ENCODE measurements at places on chromosomes 4 and X.
A peak's percentile ranks its signal among the peaks of the same experiment; 100 is the strongest.

DNA sequence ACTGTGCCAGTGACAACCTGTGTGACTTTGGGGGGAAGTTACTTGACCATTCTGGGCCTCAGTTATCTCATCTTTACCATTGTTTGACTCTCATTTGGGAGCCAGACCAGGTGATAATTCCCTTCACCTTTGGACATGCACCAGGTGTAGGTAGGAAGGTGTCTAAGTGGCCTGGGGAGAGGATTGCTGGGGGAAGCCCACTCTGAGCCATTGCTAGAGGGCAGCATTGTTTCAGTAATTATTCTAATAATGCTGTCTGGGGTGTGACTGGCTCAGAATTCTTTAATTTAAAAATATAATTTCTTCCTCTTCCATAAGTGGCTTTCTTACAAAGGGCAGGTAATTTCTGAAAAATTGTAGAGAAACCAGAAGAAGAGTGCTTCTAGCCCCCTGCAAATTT, 104.3 kb downstream of the RTL9 start:
- peak; percentile 3 for DNase-seq

- DNase-seq = no peak
These were observed 80.4 kb downstream of the WFS1 start for GRCh38 chr4:6349896-6350603.

- no peak for DNase-seq
These were observed 11.5 kb downstream of the ZFYVE28 start for GRCh38 chr4:2406920-2407319.

GRCh38 chrX:56729152-56729850, at the start of gene NBDY:
Gene NBDY, plus strand, starts transcription at chrX:56729243. Its CDS starts 111 bp downstream, at chrX:56729354.
- peak; percentile 79 for DNase-seq

DNA sequence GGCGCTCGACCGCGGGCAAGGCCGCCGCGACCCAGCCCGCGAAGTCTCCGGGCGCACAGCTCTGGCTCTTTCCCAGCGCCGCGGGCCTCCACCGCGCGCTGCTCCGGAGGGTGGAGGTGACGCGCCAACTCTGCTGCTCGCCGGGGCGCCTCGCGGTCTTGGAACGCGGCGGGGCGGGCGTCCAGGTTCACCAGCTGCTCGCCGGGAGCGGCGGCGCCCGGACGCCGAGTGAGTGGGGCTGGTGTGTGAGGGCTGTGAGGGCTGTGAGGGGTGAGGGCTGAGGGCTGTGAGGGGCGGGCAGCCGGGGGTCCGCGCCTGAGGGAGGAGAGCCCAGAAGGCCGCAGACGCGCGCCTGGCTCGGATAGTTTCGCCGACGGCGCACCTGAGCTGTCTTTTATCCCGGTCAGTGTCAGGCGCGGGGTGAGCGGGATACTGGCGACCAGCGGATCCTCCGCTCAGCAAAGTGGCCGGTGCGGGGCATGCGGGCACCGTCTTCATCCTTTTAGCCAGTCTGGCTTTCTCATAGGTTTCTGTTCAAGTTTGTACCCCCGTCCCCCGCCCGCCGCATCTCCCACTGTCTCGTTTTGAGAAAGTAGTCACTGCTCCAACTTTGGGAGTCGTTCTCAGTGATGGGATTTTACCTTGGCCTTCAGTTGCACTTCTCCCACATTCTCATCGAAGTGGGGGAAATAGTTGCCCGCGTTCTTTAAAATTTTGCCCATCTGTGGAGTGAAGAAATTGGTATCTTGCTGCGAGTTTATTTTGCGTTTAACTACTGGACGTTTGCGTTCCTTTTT, 586 bp downstream of the HERC5 start:
- DNase-seq = peak; percentile 56

- DNase-seq = no peak
These were observed 1368.2 kb downstream of the STIM2 start for GRCh38 chr4:28228561-28229491.

DNA sequence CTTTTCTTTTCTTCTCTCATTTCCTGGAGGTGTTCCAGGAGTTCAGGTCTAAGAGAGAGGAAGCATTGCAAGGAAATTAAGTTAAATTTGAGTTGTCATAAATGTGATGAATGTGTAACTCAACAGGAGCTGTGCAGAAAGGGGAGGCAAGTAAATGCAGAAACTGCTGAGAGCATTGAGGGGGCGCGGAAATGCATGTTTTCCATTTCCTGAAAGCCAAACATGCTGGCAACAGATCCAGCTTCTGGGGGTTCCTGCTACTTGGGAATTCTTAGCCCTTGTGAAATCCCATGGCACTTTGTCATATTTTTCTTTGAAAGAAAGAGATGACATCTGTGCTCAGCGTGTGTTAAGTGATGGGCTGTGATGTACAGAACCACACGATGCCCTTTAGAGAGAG, 33.8 kb upstream of the NAP1L5 start:
- no peak for DNase-seq

GRCh38 chr4:188042191-188042590, 46.6 kb downstream of the ZFP42 start:
- no peak for DNase-seq

GRCh38 chr4:30295652-30296051, 424.5 kb upstream of the PCDH7 start:
- no peak for DNase-seq

GRCh38 chr4:52750819-52751486, at the start of gene ERVMER34-1:
Gene ERVMER34-1, minus strand, starts transcription at chr4:52751425. Its CDS starts 5,905 bp downstream, at chr4:52745520.
- peak; percentile 27 for DNase-seq

- DNase-seq = no peak
These were observed 468.7 kb downstream of the ANKRD50 start for GRCh38 chr4:124243671-124244366.

DNA sequence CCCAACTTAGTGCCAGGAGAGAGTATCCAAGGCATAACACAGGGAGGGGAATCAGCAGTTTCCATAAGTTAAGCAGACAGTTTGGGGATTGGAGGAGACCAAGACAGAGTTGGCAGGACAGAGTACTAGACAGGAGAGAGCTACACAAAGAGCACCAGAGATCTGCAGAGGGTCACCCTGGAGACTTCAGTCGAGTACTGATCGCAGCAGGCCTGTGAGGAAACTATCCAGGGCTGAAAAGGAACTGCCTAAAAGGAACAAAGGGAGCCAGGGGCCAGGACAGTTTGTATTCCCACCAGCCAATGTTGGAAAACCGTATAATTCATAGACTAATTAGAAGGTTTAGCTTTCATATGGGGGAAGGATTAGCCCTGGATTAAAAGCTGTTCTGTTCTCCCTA, 80.6 kb upstream of the ENPP6 start:
- no peak for DNase-seq

DNA sequence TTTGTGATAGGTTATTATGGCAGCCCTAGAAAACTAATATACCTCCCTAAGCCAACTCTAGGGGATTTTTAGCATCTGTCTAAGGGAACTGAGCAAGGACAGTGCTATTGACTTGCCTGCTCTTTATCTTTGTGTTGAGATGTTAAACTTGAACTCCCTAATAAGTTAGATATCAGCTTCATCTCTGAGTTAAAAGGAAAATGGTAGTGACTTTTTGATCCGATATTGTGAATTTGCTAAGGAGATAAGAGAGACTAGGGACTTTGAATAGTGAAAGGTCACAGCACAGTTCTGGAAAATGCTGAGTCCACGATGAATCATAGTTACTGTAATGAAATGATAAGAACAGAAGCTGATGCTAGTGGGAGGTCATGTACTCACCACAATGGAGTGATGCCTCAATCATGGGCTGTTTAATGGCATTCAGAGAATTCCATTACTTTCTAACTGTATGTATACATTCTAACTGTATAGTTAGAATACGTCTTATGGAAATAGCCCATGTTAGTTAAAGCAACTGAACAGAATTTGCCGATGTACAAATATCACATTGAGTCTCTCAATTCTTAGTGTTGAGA, 147.2 kb downstream of the GLRA3 start:
- DNase-seq = peak; percentile 76

- DNase-seq = no peak
These were observed 154.1 kb upstream of the PJA1 start for GRCh38 chrX:69319376-69319775.

DNA sequence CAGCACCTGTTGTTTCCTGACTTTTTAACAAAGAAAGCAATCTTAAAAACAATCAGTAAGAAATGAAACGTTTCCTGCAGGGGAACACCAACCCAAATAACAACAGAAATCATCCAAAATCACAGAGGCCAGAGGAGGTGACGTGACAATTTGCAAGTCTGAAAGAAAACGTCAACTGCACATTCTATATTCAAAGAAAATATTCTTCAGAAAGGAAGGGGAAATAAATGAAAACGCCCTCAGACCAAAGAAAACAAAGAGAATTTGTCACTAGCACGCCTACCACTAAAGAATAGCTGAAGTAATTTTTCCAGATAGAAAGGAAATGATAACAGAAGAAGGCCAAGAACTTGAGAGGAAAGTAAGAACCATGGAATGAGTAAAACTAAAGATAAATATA, 74.4 kb downstream of the CASP3 start:
- no peak for DNase-seq

GRCh38 chr4:17168571-17168970, 270.1 kb upstream of the LDB2 start:
- no peak for DNase-seq

DNA sequence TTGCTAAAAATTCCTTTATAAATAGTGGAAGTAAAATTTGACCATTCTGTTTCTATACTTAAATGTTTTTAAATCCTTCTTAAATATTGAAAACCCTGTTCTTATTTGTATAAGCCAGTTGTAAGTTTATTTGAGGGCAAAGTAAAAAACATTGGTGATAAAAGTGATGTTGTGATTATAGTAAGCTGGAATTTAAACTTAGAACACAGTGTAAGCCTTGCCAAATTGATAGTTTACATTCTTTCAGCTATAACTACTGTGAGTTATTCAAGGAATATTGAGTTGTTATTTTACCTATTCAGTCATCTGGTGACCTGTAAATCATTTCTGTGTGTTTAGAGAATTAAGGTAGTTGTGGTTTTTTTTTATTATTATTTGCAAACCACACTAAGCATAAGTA, 9.6 kb downstream of the YY2 start:
- no peak for DNase-seq

- DNase-seq = no peak
These were observed 13.3 kb upstream of the PJA1 start for GRCh38 chrX:69178592-69178991.

DNA sequence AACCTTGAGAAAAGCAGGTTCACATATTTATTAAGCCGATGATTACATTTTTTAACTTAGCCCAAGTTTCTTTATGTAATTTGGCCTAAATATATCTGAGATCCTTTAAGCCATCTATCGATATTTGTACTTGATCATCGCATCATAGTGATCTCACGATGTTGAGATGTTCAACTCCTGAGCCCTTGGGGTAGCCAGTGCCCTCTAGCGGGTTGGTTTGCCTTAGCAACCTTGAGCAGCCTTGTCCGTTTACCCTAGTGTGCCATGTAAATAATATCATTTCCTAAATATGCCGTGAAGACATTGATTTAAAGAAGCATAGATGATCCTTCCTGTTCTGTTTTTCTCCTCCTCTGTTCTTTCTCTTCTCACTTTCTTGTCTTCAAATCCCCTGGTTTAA, 432.2 kb downstream of the RPA4 start:
- no peak for DNase-seq

DNA sequence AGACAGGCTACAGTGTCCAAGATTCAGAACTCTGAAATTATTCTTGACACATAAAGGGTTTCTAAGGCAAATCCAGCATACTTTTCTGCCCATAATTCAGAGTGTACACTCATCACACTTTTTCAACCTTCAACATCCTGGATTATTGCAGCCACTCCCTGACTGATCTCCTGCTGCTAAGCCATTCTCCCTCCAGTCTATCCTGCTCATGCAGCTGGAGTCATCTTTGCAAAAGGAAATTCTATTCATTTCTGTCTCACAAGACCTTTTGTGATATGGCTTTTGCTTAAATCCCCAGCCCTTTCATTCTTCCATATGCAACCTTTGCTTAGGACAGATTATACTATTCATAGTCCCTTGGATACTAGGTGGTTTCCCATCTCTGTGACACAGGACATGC, 236.1 kb upstream of the LDB2 start:
- no peak for DNase-seq

- DNase-seq = peak; percentile 86
These were observed 192.2 kb upstream of the LEF1 start for GRCh38 chr4:108360754-108361445.

DNA sequence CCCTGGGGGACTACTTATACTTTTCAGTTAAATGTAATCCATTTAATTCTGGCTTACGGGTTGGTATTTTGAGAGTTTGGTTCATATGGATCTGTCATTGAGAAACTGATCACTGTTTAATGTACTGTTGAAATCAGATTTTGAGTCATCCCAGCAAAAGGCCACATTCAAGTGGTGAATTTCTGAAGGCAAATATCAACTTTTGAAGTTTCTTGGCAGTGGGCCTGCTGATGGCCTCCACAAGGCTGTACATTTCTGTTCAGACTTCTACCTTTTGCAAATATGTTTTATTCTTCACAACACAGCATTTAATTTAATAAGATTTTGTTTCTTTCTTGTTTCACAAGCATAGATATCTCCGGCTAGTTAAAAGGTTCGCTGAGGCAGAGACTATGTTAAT, 138.7 kb downstream of the PDGFC start:
- no peak for DNase-seq

- DNase-seq = no peak
These were observed 282.5 kb downstream of the ZIC3 start for GRCh38 chrX:137848266-137848905.

DNA sequence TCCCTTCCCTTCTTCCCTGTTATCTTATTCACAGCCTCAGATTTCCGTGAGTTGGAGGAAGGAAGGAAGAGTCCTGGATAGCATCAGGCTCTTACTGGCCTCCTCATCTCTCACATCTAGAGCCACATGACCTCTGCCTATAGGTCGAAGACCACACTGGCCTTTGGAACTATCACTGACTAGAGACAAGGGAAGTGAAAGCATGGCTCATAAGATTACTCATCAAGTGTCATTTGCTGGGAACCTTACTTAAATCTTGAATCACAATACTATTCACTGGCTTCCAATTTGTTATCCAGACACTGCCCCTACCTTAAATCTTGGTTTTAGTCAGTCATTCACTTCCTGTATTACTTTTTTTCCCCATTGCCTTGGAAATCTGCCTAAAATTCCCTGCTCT, 61.6 kb upstream of the MTMR8 start:
- no peak for DNase-seq

GRCh38 chr4:163941221-163941905, 446.9 kb downstream of the TMA16 start:
- DNase-seq = no peak

GRCh38 chr4:114264877-114265291, 285.4 kb upstream of the ARSJ start:
- DNase-seq = no peak

GRCh38 chrX:276581-277201, 4.5 kb upstream of the PLCXD1 start:
- DNase-seq = peak; percentile 51

GRCh38 chr4:87633243-87633642, 16.8 kb upstream of the DMP1 start:
- peak; percentile 10 for DNase-seq

DNA sequence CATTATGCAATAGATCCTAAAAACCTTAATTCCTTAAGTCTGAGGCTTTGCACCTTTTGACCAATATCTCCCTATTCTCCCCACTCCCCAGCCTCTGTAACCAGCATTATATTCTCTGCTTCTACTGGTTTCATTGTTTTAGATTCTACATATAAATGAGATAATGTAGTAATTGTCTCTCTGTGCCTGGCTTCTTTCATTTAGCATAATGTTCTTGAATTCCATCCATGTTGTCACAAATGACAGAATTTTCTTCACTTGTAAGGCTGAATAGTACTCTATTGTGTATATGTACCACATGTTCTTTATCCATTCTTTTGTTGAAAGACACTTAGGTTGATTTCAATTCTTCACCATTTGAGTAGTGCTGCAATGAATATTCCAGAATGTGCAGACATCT, 66.0 kb downstream of the MAGEC1 start:
- DNase-seq = no peak
